ENCODE measurements at places on chromosomes 2 and 18. TPM values are rescaled to one million over a fixed set of nuclear protein-coding genes. Genes with fewer than 3 reads are reported as not detected.

Gene ERFE
- 0.65 TPM for total RNA-seq

Gene SKOR2
- total RNA-seq = not detected

Gene KLHL29
- total RNA-seq = 1.3 TPM

Gene FTCDNL1
- total RNA-seq = 0.16 TPM

Gene AGBL5
- total RNA-seq = 10.4 TPM

Gene COL4A3
- total RNA-seq = not detected

Gene SNRNP27
- total RNA-seq = 24.4 TPM

Gene EVX2
- not detected for total RNA-seq

Gene PLA2R1
- 37.4 TPM for total RNA-seq

Gene PRKAG3
- not detected for total RNA-seq

Gene COLEC12
- total RNA-seq = 61.7 TPM

Gene SERPINB10
- total RNA-seq = not detected

Gene CAPG
- 102 TPM for total RNA-seq

Gene PRKCE
- total RNA-seq = 70.9 TPM

Gene SERPINB4
- total RNA-seq = not detected

Gene NPAS2
- total RNA-seq = 1.1 TPM

Gene RGPD4
- total RNA-seq = not detected

Gene ALKAL2
- not detected for total RNA-seq

Gene ANTXR1
- 1.1 TPM for total RNA-seq

Gene PDCD1
- not detected for total RNA-seq

Gene TMEM247
- not detected for total RNA-seq

Gene HSPE1
- total RNA-seq = 79.2 TPM

Gene ABCG8
- not detected for total RNA-seq

Gene LRRTM1
- not detected for total RNA-seq

Gene LINC00305
- not detected for total RNA-seq

Gene CHRNA1
- 0.16 TPM for total RNA-seq

Gene CRYBA2
- total RNA-seq = not detected

Gene TYMS
- 81.3 TPM for total RNA-seq

Gene RBKS
- 1.2 TPM for total RNA-seq

Gene HOXD12
- total RNA-seq = not detected

Gene BOK
- total RNA-seq = 34.8 TPM

Gene NAT8
- not detected for total RNA-seq

Gene NRBP1
- 87.1 TPM for total RNA-seq

Gene MC4R
- total RNA-seq = not detected

Gene C2orf66
- total RNA-seq = 0.06 TPM

Data from bladder microvascular endothelial cell (primary cell).